Activated effector memory CD4-positive, alpha-beta T cell treated with Interleukin-2 at 50 U/mL for 16 hours (primary cell): ENCODE measurements at places on chromosomes 11 and 22.

DNA sequence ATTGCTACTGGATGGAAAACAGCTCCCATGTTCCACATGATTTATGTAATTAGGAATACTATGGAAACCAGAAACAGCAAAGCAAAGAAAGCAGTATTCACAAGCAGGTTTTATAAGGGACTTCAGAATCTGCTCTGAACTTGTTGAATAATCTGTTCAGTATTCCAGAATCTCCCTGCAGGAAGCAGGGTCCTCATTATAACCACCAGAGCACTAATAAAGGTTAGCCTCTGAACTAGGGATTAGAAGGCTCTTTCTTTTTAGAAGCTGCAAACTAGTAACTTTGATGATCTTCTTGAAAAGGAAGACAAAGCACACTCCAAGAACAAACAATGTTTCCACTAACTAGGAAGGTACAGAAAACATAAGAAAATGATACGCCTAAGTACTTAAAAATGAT, 125.8 kb downstream of the DCDC1 start:
- DNase-seq, result no peak

- no peak for DNase-seq
Observed at GRCh38 chr11:12159351-12160099, 49.1 kb downstream of the MICAL2 start.

DNA sequence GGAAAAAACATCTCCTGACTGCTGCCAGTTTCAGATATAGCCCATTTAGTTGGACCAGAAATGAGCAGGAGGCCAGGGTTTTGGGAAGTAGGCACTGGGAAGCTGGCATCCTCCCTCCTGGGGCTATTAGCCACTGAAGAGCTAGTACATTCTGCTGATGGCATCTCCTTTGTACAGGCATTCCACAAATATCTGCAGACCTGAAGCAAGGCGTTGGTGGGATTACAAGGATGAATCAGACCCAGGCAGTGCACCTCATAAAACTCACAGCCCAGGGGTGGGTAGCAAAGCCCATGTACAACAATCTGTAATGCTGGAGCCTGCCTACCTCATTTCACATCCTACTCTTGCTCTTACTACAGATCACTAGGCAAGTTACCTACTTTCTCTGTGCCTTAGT, 27.5 kb upstream of the POU2AF1 start:
- DNase-seq, result no peak

- DNase-seq, result no peak
Observed at GRCh38 chr11:33913991-33914390, 22.1 kb upstream of the LMO2 start.

DNA sequence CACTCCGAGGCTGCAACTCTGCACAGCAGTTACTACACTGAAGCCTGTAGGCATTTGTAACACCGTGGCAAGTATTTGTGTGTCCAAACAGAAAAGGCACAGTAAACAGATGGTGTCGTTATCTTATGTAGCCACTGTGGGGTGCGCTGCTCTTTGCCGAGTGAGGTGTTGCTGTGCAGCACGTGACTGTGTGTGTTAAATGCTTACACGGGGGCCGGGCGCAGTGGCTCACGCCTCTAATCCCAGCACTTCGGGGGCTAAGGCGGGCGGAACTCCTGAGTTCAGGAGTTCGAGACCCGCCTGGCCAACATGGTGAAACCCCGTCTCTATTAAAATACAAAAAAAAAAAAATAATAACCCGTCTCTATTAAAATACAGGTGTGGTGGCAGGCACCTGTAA, 11.5 kb downstream of the ZBED4 start:
- no peak for DNase-seq

DNA sequence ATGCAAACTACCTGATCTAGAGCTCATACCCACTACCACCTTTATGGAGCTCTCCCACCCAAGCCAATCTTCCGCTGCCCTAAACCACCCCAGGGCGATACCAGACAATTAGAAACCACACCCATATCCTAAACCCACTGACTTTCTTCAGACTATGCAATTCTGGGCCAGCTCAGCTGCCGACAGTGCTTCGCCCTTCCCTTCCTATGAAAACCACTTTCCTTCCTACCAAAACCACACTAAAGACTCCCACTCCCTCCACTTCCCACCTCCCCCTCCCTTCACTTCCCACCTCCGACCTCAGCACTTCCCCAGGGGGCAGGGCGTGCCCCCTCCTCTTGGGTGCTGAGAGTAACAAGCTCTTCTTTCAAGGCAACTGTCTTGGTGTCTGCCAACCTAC, 25.1 kb downstream of the B3GAT1 start:
- no peak for DNase-seq

DNA sequence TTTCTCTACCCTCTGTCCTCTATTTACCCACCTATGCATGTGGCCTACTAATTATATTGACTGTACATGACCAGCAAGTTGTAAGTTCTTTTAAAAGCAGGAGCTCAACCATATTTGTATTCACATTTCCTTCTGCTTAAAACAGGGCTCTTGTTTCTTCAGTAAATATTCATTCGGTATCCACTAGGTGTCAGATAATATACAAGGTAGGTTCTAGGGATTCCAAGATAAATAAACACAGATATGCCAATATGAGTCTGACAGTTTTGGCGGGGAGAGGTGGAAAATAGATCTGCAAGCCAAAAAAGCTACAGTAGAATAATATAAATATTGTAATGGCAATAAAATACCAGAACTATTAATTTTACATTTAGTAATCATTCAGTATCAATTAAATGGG, 15.3 kb upstream of the RAB30 start:
- DNase-seq, result no peak

GRCh38 chr11:67280341-67280787, 8.7 kb upstream of the ANKRD13D start:
- no peak for DNase-seq

GRCh38 chr11:69499186-69499917, 17.9 kb downstream of the LINC01488 start:
- DNase-seq, result no peak

DNA sequence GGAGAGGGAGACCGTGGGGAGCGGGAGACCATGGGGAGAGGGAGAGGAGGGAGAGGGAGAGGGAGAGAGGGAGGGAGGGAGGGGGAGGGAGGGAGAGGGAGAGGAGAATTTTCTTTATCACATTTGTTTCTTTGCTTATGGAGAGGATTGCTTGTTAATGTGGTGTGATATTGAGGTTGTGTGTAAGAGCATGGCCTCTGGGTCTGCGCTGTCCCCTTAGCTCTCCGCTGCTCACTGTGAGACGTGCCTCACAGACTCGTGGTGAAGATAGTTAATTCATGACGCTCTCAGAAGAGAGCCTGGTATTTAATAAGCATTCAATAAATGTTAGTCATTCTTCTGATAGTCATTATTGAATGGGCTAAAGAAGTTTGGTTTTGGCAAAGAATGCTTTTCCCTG, 26.2 kb downstream of the PPFIA1 start:
- no peak for DNase-seq

DNA sequence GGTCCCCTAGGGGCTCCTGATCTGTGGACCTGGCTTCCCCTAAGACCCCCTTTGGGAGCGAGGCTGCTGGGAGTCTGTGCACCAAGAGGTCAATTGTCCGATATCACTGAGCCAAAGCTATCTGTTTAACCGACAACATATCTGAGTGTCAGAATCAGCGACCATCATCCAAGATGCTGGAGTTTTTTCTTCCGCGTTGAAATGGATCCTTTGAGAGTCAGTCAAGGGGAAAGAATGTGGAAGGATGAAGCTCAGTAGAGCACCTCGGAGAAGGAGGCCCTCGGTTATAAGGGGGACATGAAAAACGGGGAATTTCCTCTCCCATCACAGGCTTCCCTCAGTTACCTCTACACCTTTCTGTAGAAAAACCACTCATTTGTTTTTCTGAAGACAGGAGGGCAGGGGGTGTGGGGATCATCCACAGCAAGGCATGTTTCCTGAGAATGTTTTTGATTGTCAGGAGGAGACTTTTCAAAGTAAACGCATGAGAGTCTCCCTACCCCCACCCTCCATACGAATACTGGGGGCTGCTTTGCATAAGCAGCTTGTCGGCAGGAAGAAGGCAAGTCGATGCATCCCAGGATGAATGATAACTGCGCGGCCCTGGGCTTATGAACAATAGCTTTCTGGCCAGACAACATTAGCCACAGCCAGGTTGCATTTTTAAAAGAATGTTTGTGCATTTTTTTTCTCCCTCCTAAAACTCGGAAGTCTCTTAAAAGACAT, 37.7 kb upstream of the CCND1 start:
- no peak for DNase-seq

GRCh38 chr11:10667521-10667885, 26.1 kb downstream of the IRAG1 start:
- DNase-seq, result no peak

DNA sequence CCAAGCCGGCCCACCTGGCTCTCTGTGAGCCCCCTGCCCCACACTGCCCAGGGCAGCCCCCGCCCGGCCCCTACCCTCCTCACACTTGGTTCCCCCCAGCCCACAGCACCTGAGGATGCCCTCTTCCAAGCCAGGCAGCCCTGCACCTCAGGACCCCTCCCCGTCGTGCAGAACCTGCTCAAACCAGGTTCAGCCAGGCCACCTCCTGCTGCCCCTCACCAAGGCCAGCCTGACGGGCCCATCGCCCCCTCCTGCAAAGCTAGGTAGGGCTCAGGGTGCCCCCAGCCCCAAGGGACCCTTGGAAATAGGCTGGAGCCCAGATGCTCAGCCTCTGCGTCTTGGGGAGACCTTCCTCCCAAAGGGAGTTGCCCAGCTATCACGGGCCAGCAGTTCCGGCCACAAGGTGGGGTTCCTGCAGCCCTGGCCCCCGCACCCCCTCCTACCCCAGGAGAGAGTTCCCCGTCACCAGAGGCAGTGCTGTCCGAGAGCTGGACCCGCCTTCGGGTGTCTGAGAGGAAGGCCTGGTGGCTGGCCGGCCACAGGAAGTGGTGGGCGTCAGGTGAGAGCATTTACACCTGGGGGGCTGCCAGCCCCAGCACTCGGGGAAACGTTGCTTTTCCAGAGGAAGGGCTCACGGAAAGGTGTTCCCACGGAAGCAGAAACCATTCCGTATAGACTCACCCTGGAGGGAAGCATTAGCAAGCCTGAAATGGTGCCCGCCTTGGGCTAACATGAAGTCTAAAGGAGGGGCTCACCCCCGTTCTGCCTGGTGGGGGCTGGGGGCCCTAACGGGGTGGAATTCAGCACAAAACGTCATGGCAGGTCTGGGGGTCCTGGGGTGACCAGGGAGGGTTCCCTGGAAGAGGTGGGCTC, 3.2 kb upstream of the SYT8 start:
- DNase-seq, result no peak

DNA sequence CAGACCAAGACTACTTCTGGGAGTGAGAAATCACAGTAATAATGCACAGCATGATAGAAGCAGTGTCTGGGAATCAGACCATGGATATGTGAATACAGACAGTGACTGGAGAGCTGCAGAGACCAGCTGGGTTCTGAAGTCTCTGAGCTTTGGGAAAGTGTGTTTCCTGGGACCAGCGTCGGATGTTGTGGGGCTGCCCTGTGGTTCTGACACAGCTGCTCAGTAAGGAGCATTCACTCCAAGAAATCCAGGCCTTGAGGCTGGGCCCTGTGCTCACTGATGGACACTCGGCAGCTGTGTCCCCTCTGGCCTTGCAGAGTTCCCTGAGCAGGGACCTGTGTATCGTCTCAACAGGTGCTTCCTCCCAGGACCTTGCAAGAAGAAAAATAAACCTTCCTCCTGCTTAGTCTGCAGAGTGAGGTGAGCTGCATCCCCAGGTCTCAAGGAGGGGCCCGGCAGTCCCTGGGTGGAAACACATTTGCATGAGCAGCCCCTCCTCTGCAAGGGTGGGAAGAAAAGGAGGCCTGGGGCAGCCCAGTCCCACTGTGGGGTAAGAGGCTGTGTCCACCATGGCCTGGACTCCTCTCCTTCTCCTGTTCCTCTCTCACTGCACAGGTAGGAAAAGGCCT, 107.9 kb downstream of the VPREB1 start:
- no peak for DNase-seq

DNA sequence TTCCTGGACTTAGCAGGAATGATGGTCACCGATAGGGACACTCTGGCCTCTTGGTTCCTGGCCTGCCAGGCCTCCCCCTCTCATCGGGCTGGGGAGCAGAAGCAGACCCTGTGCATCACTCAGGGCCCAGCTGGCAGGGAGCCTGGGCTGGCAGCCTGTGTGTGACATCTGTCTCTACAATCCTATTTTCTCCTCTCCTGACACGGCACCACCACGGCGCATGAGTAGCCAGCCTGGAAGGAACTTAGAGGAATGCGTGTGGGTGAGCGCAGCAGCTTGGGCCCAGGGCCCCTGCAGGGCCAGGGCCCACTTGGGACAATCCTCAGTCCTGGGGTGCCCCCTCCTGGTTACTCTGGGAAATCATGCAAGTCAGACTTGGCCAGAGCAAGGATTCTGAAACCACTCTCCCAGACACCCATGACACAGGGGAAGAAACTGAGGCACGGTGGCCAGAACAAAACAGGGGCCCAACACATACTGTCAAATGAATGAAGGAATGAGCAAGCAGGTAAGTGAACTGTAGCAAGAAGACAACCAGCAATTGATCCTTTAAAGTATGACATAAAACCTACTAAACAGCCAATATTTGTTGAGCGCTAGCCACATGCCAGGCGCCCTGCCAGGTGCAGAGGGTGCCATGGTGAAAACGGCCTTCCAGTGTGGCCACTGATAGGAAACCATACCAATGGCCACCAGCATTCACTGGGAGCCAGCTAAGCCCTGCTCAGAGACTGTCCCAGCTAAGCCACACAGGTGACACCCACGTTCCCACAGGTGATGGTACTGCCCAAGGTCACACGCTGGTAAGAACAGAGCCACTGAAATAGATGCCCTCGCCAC, 13.3 kb downstream of the RSPH14 start:
- peak; percentile 47 for DNase-seq

- no peak for DNase-seq
Observed at GRCh38 chr22:29617922-29618629, 14.6 kb downstream of the NF2 start.

- DNase-seq, result no peak
Observed at GRCh38 chr11:71240865-71241691, 11.3 kb downstream of the SHANK2 start.

DNA sequence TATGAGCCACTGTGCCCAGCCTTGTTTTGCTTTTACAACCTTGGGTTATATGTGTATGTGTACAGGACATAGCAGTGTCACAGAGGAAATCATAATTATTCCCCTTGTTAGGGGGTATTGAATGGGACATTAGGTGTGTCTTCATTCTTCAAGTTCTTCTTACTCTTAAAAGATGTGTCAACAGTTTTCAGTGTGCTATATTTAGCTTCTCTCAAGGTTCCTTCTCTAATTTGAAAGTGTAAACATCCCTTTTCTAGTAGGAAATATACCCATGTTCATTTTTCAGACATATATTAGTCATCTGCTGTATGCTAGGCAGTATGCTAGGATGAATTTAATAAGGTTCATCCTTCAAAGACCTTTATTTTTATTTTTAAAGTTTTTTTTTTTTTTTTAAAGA, 17.1 kb downstream of the PCF11 start:
- no peak for DNase-seq

- DNase-seq, result no peak
Observed at GRCh38 chr11:11135820-11136476, 217.1 kb downstream of the CSNK2A3 start.

DNA sequence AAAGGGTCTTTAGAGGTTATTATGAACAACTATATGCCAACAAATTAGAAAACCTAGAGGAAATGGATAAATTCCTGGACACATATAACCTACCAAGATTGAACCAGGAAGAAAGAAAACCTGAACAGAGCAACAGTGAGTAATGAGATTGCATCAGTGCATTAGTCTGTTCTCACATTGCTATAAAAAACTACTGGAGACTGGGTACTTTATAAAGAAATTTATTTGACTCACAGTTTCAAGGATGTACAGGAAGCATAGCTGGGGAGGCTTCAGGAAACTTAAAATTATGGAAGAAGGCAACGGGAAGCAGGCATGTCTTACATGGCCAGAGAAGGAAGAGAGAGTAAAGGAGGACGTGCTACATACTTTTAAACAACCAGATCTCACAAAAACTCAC, 70.8 kb upstream of the GNAZ start:
- DNase-seq, result no peak
